Activated T-helper 2 cell treated with anti-CD3 and anti-CD28 coated beads, Interferon-gamma antibody, Interleukin-2, Interleukin-4, amounts not matched to agents 10 μg/mL and 5 μg/mL and 100 μg/mL, durations not matched to agents 14 hours and 24 hours and 36 hours (primary cell): ENCODE measurements at places on chromosomes 2 and 18. TPM values are rescaled to one million over a fixed set of nuclear protein-coding genes. Genes with fewer than 3 reads are reported as not detected.

- no peak for DNase-seq
- peaks cover 18% of the 10 kb centered on the region for H3K4me1 ChIP-seq
- no peak overlapping the region for H3K4me3 ChIP-seq
- no peaks in the 10 kb centered on the region for H3K36me3 ChIP-seq
- H3K27me3 ChIP-seq: peaks cover 3% of the 10 kb centered on the region
Measured at GRCh38 chr2:12538138-12538694, 178.5 kb upstream of the TRIB2 start.

DNA sequence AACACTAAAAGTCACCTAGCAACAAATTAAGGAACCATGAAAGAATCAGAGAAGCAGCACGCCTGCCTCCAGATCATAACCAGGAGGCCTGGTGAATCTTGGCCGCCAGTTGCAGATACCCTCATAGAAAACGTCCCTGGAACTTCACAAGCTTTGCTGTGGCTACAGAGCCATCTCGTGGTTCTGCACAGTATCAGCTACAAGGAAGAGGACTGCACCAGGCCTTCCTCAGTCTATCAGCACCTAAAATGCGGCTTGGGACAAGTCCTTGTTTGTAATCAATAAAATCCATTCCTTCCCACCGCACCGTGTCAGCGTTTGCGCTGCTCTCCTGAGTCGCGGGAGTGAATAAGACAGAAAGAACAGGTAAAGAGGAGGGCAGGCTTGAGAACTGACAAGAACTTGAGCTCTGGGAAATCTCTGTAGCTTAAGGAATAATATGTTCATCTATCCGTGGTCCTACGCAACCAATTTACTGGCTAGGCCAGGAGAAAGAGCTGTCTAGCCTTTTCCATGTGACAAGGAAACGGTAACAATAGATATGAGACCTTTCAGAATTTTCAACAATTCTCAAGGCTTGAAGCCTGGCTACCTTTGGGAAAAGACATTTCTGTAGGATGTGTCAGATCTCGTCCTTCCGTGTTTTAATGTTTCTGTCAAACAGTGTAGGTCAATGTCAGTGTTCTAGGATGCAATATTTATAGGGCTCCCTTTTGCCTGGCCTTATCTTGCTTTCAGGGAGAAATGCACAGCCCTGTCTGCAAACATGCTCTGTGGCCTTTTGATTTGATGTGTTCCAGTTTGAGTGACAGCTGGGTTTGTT is 128.5 kb upstream of the RAB12 start:
- no peaks in the 10 kb centered on the region for H3K4me1 ChIP-seq
- no peak overlapping the region for H3K4me3 ChIP-seq
- no peak overlapping the region for H3K27ac ChIP-seq

GRCh38 chr18:64800151-64800550 is 651.3 kb upstream of the LINC00305 start:
- no peaks in the 10 kb centered on the region for H3K4me1 ChIP-seq
- H3K27me3 ChIP-seq: no peaks in the 10 kb centered on the region
- H3K4me3 ChIP-seq: no peak overlapping the region
- no peak for DNase-seq

GRCh38 chr2:168697668-168698121 is 104.7 kb upstream of the NOSTRIN start:
- no peaks in the 10 kb centered on the region for H3K27me3 ChIP-seq
- H3K4me1 ChIP-seq: no peaks in the 10 kb centered on the region
- no peak for DNase-seq
- H3K36me3 ChIP-seq: peaks cover 31% of the 10 kb centered on the region

CAPN14 gene
- total RNA-seq: 0.18 and 0.27 TPM in 2 replicates

GRCh38 chr2:151946250-151946884 is 118.1 kb upstream of the ARL5A start:
- H3K4me3 ChIP-seq: no peak overlapping the region
- H3K27me3 ChIP-seq: peaks cover 2% of the 10 kb centered on the region
- no peak for DNase-seq
- H3K4me1 ChIP-seq: no peaks in the 10 kb centered on the region
- no peak overlapping the region for H3K27ac ChIP-seq
- H3K36me3 ChIP-seq: no peaks in the 10 kb centered on the region

GRCh38 chr2:203155406-203155805 is 83.4 kb upstream of the CYP20A1 start:
- no peak for DNase-seq
- H3K36me3 ChIP-seq: no peaks in the 10 kb centered on the region
- no peak overlapping the region for H3K4me3 ChIP-seq
- H3K4me1 ChIP-seq: peaks cover 6% of the 10 kb centered on the region
- H3K27me3 ChIP-seq: no peaks in the 10 kb centered on the region
